ENCODE measurements at places on chromosomes 2 and 18. TPM values are rescaled to one million over a fixed set of nuclear protein-coding genes. Genes with fewer than 3 reads are reported as not detected.

DNA sequence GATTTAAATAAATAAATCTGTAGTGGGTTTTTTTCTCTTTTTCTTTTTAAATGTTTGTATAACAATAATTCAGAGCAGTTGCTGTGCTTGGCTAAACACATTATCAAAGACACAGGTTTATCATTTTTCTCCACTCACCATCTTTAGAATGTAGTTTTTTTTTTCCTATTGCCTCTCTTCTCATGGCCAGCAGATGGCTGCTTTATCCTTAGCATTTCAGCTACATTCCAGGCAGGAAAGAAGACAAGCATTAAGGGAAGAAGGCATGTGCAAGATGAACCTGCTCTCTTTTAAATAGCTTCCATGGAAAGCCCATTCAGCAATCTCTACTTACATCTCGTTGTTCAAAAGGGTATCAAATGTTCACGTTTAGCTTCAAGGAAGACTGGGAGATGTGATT, 42.6 kb downstream of the ARHGAP15 start:
- DNase-seq: no peak
- H3K4me3 ChIP-seq: no peak overlapping the region
- H3K27ac ChIP-seq: no peak overlapping the region
- no peaks in the 10 kb centered on the region for H3K27me3 ChIP-seq
- H3K36me3 ChIP-seq: no peaks in the 10 kb centered on the region

GRCh38 chr2:73177645-73178255, 24.6 kb upstream of the NOTO start:
- no peak for DNase-seq
- H3K27me3 ChIP-seq: peaks cover 38% of the 10 kb centered on the region
- H3K27ac ChIP-seq: no peak overlapping the region

DNA sequence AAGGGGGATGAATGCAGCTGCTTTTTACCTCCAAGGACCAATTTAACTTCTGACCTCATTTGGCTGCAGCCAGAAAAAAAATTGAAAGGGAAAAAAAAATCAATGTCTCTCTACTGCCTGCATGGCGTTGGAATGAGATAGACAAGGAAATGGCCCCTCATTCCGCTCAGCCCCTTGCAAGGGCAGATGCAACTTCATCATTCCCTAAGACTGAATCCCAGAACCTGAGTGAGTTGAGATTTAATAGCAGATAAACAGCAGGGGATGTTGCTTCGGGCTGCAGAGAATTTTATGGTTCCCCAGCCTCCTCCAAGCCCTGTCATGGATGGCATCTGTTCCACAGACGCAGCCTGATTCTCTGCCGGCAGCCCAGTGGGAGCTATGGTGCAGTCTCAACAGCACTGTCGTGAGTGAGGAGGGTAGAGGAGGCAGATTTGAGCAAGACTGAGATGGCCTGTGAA, 49.0 kb downstream of the CAPN13 start:
- H3K27me3 ChIP-seq: peaks cover 40% of the 10 kb centered on the region
- H3K4me3 ChIP-seq: no peak overlapping the region
- H3K36me3 ChIP-seq: no peaks in the 10 kb centered on the region

DNA sequence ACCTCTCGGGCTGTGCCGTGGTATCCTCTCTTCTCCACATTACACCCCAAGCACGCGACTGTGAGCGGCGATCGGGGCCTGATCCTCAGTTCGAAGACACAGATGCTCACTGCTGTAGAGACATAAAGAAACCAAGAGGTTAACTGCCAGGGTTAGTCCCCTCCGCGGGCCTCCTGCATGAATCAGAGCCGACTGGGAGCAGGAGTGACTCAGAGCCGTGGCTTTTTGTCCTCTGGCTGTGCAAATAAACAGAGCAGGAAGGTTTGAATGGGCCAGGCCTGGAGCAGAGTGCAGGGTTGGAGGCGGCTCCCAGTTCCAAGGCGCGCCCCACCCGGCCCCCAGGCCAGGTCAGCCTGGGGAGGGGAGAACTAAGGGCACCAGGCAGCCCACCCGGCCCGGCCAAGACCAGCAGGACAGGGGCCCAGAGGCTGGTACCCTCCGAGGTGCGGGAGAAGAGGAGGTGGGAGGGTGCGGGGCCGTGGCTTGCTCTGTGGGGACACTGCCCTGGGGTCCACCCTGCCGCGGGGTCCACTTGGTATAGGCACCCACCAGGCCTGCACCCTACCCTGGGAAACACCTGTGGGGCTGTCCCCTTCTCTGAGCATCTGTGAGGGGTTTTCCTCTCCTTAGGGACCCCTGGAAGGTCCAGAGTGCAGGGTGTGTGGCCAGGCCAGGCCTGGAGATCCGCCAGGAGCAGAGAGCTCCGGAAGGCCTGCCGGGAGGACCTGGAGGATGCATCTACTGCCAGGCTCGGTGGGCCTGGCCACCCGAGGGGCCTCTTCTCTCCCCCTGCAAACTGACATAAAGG, 16.5 kb downstream of the TWIST2 start:
- no peaks in the 10 kb centered on the region for H3K36me3 ChIP-seq
- DNase-seq: peak; percentile 95
- H3K4me1 ChIP-seq: peaks cover 39% of the 10 kb centered on the region
- H3K27ac ChIP-seq: peak overlapping the region; percentile 83
- H3K4me3 ChIP-seq: peak overlapping the region; percentile 23

- H3K4me1 ChIP-seq: no peaks in the 10 kb centered on the region
- no peak overlapping the region for H3K4me3 ChIP-seq
- no peaks in the 10 kb centered on the region for H3K27me3 ChIP-seq
- H3K36me3 ChIP-seq: no peaks in the 10 kb centered on the region
- no peak overlapping the region for H3K27ac ChIP-seq
Measured at GRCh38 chr18:55102501-55102900, 143.2 kb upstream of the CCDC68 start.

GRCh38 chr2:240033330-240033678, 3.1 kb upstream of the OR6B2 start:
- peaks cover 28% of the 10 kb centered on the region for H3K27me3 ChIP-seq
- H3K4me1 ChIP-seq: no peaks in the 10 kb centered on the region
- no peaks in the 10 kb centered on the region for H3K36me3 ChIP-seq
- no peak for DNase-seq
- no peak overlapping the region for H3K4me3 ChIP-seq

- no peaks in the 10 kb centered on the region for H3K27me3 ChIP-seq
- H3K4me1 ChIP-seq: peaks cover 10% of the 10 kb centered on the region
- no peak overlapping the region for H3K4me3 ChIP-seq
- no peak for DNase-seq
- no peak overlapping the region for H3K27ac ChIP-seq
- H3K36me3 ChIP-seq: no peaks in the 10 kb centered on the region
Measured at GRCh38 chr2:173584676-173585458, 230.2 kb downstream of the CDCA7 start.

DNA sequence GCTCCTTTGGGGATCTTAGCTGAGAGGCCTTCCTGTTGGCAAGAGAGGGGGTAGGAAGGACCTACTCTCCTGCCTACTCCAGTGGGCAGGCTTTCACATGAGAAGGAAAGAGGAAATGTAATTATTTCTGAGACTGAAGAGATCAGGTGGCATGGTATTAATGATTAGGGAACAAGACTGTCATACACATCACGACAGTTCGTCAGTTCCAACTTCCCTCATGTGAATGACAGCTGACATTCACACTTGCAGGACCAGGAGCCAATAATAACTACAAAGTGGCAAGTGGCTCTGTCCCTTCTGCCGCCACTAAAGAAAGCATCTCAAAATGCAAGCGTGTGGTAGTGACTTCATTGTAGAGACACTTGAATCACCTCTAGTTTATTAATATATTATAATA, 90.0 kb downstream of the ZCCHC2 start:
- peaks cover 3% of the 10 kb centered on the region for H3K4me1 ChIP-seq
- peak; percentile 26 for DNase-seq
- H3K36me3 ChIP-seq: no peaks in the 10 kb centered on the region
- no peak overlapping the region for H3K4me3 ChIP-seq

- H3K27ac ChIP-seq: no peak overlapping the region
- H3K4me3 ChIP-seq: no peak overlapping the region
- no peaks in the 10 kb centered on the region for H3K27me3 ChIP-seq
- DNase-seq: no peak
Measured at GRCh38 chr2:186516396-186516795, 30.3 kb downstream of the ZC3H15 start.

DNA sequence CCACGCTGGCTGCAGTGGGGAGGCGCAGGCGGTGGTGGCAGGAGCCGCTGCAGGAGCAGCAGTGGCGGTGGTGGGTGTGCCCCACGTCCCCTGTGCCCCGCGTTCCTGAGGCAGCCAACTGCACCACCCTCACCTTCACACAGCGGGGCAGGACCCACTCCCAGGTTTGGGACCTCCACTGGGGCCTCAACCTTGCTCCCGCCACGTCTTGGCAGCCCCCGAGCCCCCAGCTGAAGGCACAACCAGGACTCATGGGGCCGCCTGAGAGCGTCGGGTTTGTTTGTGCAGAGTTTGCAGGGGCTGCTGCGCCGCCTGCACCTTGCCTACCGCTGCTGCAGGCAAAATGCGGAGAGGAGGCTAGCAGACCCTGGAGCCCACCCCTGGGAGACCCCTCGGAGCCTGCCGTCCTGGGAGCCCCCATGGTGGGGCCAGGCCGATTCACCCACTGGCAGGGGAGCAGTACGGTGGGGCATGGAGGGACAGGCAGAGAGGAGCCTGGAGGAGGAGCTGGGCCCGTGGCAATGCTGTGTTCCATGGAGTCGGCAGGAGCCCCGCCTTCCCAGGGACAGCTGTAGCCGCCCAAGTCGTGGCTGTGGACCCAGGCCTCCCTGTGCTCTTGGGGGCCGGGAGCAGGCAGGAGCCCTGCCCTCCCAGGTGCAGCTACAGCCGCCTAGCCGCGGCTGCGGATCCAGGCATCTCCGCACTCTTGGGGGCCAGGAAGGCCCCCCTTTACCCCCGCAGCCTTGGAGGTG, 14.7 kb upstream of the EML6 start:
- H3K27ac ChIP-seq: peak overlapping the region; percentile 59
- H3K36me3 ChIP-seq: no peaks in the 10 kb centered on the region

DNA sequence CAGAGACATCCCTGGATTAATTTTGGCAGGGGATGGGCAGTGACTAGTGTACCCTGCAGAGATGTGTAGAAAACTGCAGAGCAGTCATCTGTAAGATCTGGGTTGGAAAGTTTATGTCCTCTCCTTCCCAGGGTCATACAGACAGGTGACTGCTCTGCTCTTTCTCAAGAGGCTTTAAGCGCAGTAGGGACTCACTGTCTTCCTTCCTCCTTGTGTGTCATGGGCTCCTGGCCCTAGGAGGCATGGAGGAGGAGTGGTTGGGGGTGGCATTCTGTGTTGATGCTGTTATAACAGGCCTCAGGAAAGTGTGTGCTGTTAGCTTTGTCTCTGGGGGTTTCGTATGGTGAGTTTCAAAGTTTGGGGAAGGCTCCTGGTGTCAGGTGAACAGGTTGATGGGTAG, 130.5 kb upstream of the MGAT5 start:
- peaks cover 59% of the 10 kb centered on the region for H3K4me1 ChIP-seq
- H3K36me3 ChIP-seq: no peaks in the 10 kb centered on the region
- H3K4me3 ChIP-seq: no peak overlapping the region
- no peak for DNase-seq
- no peak overlapping the region for H3K27ac ChIP-seq
- H3K27me3 ChIP-seq: no peaks in the 10 kb centered on the region

- no peaks in the 10 kb centered on the region for H3K27me3 ChIP-seq
- no peak overlapping the region for H3K4me3 ChIP-seq
- H3K4me1 ChIP-seq: no peaks in the 10 kb centered on the region
- DNase-seq: no peak
- H3K36me3 ChIP-seq: no peaks in the 10 kb centered on the region
- H3K27ac ChIP-seq: no peak overlapping the region
Measured at GRCh38 chr2:45498661-45499550, 112.2 kb downstream of the SRBD1 start.

- H3K27me3 ChIP-seq: no peaks in the 10 kb centered on the region
- no peaks in the 10 kb centered on the region for H3K4me1 ChIP-seq
- H3K4me3 ChIP-seq: no peak overlapping the region
- no peak overlapping the region for H3K27ac ChIP-seq
Measured at GRCh38 chr18:7662866-7663265, 95.8 kb downstream of the PTPRM start.

GRCh38 chr2:20539776-20540586, 93.1 kb downstream of the RHOB start:
- no peaks in the 10 kb centered on the region for H3K27me3 ChIP-seq
- H3K27ac ChIP-seq: peak overlapping the region; percentile 88
- peak; percentile 84 for DNase-seq
- no peaks in the 10 kb centered on the region for H3K36me3 ChIP-seq

DNA sequence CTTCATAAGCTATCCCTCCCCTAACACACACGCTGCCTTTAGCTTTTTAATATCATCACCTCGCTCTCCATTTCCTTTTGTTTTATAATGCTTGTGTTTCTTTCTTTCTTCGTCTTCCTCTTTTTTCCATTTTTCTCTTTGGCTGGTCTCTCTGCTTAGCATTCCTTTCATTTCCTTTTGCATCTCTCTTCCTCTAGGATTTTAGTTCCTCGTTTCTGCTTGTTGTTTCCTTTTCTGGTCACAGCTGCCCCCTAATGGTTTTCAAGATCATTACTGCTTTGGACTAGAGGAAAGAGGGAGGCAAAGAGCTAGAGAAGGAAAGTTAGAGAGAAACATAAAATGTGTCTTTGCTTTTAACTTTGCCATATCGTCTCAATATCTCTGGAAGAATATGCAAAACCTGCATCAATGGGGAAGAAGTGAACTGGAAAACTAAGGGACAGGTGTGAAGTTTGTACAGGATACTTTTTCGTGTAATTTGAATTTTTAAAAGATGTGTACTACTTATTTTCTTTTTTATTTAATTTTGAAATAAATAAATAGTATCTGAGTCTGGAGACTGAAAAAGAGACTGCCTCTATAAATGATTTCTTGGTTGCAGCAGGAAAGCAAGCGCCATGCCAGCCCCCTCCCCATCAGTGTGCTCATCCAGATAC, 6.3 kb upstream of the NRP2 start:
- no peaks in the 10 kb centered on the region for H3K36me3 ChIP-seq
- H3K27ac ChIP-seq: no peak overlapping the region
- no peak overlapping the region for H3K4me3 ChIP-seq
- no peak for DNase-seq
- H3K27me3 ChIP-seq: no peaks in the 10 kb centered on the region
- peaks cover 5% of the 10 kb centered on the region for H3K4me1 ChIP-seq

DNA sequence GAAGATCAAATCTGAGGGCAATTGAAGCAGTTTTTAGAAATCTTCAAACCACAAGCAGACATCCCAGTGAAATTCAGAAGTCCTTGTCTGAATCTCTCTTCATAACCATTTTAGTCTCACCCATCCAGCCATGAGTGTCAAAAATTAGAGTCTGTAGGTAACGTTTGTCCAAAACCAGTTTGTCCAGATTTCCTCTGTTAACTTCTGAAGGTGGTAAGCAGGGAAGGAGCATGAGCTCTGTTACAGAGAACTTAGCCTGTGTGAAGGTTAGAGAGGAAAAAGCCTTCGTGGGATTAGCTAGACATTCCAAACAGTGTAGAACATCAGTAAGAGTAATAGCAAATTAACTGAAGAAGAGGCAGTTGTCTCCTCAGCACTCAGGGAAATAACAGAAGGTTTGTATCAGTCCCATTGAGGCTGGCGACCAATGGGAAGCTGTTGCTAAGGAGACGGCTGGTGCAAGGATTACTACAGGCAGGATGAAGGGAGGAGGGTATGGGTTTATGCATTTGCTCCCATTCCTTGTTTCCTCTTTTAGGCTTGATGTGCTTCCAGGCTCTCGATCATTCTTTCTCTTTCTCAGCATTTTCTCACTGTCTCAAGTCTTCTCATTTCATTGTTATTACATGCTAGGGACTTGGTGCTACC, 8.7 kb upstream of the GPR155 start:
- H3K4me1 ChIP-seq: no peaks in the 10 kb centered on the region
- H3K36me3 ChIP-seq: no peaks in the 10 kb centered on the region
- H3K27me3 ChIP-seq: no peaks in the 10 kb centered on the region
- H3K27ac ChIP-seq: no peak overlapping the region

The CDK15 gene
- 0.94 TPM for total RNA-seq

The SERPINB11 gene
- not detected for total RNA-seq

The PSTPIP2 gene
- total RNA-seq: 8.9 TPM

The PPP3R1 gene
- 35.6 TPM for total RNA-seq

The KLHL41 gene
- total RNA-seq: 0.48 TPM

The EHD3 gene
- total RNA-seq: 4.6 TPM
